ENCODE measurements at places on chromosomes 5 and 9.
A peak's percentile ranks its signal among the peaks of the same experiment; 100 is the strongest.

- DNase-seq = peak; percentile 92
These were observed 72.3 kb upstream of the NIPAL4 start for GRCh38 chr5:157387683-157388093.

- no peak for DNase-seq
These were observed 19.7 kb downstream of the DNAJA1 start for GRCh38 chr9:33044677-33045282.

DNA sequence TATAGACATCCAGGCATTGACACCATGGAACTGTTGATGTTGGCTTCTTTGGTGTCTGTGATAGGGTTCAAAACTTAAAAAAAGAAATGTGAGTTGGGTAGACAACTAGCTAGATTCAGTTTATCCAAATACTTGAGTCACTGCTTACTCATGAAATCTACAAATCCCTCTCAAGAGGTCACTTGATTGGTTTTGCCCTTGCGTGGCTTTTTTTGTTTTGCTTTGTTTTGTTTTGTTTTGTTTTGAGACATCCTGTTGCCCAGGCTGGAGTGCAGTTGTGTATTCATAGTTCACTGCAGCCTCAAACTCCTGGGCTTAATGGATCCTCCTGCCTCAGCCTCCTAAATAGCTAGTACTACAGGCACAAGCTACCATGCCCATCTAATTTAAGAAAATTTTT lies 10.5 kb upstream of the ENTREP1 start:
- DNase-seq = no peak

DNA sequence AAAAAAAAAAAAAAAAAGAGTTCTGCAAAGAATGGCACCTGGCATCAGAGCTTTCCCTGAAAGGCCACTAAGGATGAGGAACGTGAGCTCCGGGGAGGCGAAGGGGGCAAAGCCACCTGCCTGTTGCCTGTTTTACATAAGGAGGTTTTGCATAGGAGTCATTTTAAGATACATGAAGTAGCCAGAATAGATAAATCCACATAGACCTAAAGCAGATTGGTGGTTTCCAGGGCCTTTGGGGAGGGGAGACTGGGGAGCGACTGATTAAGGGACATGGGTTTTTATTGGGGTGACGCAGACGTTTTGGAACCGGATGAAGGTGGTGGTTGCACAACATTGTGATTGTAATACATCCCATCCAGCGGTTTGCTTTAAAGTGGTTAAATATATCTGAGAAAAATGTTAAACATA lies 7.1 kb downstream of the NEK6 start:
- peak; percentile 75 for DNase-seq

DNA sequence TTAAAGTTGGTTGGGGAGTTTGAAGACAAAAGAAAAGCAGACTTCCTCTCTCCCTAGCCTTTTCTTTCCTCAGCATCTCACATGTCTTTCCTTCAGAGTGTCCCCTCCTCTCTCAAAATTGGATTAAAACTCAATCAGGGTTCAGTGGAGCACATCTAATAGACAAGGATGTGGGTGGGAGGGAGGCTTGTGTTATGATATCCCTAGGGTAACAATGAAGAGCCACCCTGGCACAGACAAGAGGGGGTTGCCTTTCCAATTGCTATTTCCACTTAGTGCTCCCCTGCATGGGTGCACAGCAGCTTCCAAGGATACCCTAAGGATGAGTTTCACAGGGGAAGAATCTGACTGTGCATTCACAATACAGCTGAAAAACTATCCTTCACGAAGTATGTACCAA lies 585.2 kb upstream of the C9orf72 start:
- no peak for DNase-seq

GRCh38 chr9:129602598-129603415 lies 18.1 kb downstream of the C9orf50 start:
- DNase-seq = no peak
